ENCODE measurements at places on chromosomes 16 and 17.

DNA sequence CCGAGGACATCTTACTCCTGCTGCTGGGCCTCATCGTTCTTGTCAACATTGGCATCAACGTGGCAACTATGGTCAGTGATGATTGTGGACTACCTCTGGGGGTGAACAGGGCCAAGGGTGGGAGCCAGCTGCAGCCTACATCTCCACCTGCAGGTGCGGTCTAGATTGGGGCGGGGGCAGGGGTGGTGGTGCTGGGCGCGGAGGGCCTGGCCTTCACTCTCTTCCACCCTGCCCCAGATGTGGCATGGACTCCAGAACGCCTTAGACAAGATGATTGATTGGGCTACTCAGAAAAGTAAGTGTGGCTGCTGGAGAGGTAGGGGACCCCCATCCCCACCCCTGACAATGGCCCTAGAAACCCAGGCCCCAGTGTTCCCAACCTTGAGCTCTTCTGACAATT, 340 bp downstream of the SPEM2 start:
- DNase-seq: no peak

GRCh38 chr17:36074365-36074764, 10.3 kb downstream of the CCL18 start:
- DNase-seq: no peak

DNA sequence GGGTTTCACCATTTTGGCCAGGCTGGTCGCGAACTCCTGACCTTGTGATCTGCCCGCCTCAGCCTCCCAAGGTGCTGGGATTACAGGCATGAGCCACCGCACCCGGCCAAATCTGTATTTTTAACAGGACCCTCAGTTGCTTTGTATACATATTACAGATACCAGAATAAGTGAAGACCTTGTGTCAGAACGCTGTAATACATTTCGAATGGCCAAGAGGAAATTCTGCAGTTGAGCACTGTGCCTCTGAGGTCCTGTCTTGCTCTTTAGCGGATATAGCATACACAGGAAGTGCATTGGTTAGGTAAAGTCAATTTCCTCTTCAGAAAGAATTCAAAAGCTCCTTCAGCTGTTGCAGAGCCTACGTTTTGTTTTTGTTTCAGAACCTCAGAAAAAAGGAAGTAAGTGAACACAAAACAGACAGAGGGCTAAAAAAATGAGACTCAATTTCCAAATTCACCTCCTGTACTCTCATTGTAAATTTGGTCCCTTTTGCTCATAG, 15.7 kb downstream of the CRLF3 start:
- peak; percentile 45 for DNase-seq

DNA sequence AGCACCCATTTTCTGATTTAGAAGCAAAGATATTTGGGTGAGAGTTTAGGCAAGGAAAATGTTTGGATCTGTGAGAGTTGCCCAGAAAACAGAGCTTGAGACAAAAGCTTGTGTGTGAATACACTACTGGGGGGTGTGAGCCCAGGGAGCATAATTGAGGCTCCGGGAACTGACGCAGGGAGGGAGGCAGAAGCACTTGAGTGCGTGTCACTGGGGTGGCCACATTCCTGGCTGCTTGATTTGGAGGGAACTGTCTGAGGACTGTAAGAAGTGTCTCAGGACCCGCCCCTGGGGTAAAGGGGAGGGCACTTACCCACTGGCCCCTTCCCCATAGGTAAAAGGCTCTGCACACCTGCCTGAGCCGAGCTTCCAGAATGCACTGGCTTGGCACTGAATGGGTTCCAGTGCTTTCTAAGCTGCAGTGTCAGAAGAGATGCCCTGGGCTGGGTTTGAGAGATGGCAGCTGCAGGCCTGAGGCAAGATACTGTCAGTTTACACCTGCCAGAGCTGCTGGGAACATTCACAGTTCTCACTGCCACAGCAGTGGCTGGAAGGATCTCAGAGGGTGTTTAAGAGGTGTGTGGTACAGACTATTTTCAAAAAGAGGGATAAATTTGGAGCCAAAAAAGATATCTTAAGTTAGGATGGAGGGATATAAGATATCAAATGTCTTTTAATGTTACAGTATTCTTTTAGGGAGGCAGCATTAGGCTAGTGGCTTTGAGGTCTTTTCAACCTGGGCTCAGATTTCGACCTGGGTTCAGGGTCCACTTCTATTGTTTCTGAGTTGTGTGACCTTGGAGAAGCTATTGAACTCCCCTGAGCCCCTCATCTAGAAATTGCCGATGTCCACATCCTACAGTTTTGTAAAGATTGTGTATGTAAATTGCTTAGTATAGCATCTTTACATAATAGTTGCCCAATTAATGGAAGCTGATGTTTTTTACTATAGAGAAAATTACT, 6.9 kb upstream of the TEX2 start:
- no peak for DNase-seq

GRCh38 chr16:78446992-78447563, 347.6 kb downstream of the WWOX start:
- no peak for DNase-seq

DNA sequence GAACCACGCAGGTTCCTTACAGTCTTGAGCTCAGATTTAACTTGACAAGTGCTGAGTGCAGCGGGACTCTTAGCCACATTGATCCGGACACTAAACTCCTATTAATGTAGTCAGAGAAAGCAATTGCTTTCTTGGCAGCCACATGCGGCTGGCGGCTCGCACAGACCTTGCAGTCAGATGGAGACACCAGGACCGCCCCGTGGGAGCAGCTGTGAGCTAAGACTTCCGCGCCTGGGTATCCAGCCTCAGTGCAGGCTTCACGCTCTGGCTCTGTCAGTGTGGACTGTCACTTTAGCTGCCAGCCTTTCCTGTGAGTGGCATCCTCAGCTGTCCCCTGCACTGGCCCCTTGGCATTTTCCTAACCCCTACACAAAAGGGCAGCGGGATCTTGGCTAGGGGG, 80.9 kb upstream of the NLRP1 start:
- no peak for DNase-seq

DNA sequence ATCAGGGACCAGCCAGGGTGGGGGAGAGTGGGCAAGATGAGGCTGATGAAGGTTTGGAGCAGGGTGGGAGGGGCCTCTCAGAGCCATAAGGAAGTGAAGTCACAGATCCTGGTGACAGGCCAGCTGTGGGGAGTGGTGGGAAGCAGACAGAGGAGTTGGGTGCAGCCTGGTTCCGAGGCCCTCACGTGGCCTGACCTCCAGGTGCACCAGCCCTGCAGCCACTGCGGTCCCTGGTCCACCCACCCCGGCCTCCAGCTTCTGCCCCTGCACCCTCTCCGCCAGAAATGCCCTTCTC, 3.9 kb upstream of the ZFPM1 start:
- no peak for DNase-seq

- DNase-seq: no peak
Observed at GRCh38 chr17:72308744-72309385, 188.0 kb downstream of the SOX9 start.

DNA sequence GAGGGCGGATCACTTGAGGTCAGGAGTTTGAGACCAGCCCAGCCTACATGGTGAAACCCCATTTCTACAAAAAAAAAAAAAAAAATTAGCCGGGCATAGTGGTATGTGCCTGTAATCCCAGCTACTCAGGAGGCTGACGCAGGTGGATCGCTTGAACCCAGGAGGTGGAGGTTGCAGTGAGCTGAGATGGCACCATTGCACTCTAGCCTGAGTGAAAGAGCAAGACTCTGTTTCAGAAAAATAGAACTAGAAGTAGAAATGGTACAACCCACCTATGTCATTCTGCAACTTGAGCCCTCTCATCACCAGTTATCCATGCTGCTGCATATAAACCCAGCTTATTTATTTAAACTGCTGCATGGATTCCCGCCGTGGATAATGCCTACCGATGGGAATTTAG, 1.6 kb downstream of the SCNN1B start:
- DNase-seq: no peak

GRCh38 chr17:77958716-77959125, 218 bp downstream of the TNRC6C start:
- no peak for DNase-seq

DNA sequence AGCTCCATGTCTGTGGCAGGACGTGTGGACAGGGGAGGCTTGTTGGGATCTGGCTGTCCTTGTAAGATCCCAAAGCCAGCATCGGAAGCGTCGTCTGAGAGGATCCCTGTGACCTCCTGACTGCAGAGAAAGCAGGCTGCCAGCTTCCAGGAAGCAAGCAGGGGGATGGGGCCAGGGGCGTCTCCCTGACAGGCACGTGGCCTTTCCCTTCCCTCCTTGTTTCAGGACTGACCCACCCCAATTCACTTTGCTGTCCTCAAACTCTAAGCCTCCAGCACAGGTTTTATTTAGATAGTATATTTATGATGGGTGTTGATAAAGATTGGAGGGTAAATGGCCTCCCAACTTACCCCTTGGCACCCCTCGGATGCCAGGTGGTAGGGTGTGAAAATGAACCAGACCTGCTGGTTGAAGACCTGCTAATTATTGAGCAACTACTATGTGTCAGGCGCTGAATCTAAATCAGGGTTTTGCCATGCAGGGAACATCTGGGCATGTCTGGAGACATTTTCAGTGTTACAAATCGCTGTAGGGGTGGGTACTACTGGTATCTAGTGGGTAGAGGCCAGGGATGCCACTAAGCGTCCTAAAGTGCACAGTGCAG, 24.5 kb downstream of the SOCS1 start:
- no peak for DNase-seq

DNA sequence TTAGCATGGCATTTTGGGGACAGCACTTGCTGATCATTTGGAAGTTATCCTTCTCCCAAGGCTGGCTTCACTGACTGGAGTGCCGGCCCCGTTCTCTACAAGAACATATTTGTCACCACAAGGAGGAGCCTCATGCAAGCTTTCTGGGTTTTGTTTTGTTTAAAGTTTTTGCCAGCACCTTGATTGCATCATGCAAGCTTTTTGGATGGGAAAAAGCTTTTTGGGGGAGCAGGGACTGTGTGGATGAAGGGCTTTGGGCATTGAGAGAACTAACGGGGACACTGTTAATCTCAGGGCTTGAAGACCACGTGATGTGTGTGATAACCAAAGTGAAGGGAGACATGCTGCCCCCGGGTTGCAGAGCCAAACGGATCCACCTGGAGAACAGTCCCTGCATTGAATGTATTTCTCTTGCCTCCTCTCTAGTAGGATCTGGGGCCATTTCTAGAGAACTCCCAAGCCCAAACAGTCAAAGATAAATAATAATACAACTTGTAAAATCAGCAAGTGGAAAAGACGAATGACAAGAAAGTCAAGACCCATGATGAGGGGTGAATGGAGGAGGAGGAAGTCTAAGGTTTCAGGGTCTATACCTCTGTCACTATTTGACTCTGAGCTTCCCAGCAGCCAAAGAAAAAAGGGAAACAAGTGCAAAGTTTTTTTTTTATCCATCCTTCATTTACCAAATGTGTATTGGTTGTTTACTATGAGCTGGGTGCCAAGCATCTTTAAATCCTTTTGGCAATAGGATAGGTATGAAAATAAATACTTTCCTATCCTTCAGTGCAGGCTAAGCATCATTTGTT, 17.2 kb downstream of the TMEM114 start:
- DNase-seq: peak; percentile 21
